ENCODE measurements at places on chromosomes 12 and 14.

GRCh38 chr14:102341566-102341965 lies 21.1 kb downstream of the CINP start:
- DNase-seq: no peak

DNA sequence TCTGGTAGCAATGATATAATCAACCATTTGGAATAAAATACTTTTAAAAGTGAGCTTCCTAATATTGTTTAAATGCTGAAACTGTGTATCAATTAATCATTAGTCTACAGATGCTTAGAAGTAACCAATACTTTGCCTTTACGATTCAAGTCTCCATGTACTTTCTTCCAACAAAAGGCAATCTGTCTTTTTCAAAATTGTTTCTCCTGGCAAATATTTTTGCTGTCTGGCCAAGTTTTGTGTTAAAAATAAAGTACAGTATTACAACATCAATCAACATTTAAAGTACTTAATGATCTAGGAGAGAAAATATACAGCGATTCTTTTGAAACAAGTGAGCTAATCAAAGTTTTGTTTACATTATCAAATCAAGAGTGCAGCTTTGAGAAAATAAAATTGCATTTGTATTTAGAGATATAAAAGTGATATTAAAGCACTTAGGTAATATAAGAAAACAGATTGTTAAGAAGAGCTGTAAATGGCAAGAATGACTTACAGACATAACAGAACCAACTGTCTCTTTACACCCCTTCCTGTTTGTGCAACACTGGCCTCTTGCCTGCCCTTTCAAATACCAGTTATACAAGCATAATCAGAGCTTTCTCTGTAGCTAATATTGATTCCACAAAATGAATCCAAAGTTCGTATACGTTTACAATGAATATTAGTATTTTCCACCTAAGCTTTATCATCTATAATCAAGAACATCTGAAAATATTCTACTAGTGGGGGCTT lies 38.2 kb upstream of the FBLN5 start:
- no peak for DNase-seq

DNA sequence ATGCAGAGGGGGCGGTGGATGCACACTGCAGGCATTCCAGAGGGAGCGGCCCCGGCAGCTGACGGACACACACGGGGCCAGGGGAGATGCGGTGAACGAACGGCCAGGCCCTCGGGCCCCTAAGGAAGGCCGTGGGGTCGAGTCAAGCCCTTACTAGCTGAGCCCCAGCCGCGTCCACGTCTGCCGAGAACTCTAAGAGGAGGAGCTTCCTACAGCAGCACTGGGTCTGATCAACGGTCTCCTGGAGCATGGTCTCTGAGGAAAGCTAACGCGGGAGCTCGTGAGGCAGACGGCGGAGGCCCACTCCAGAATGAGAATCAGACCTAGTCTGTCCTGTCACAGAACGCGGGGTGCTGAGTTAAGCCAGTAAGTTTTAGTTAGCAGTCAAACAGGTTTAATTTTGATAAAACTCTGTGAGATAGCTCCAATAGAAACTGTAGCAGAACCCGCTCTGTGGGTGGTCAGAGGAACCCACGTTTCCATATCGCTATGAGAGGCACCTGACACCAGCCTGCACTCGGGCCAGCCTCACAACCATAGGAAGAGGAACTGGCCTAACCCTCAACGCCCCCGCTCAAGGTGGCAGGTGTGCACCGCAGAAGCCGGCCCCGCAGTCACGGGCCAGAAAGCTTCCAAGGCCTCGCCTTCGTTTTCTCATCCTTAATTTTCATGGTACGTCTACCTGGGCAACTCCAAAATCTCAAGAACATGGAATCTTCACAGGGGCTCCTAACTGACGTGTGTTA lies 55.5 kb downstream of the CDC42BPB start:
- DNase-seq: no peak

- no peak for DNase-seq
Observed at GRCh38 chr12:81797100-81797499, 38.0 kb upstream of the PPFIA2 start.

- DNase-seq: no peak
Observed at GRCh38 chr12:94783862-94784261, 133.5 kb upstream of the TMCC3 start.

- no peak for DNase-seq
Observed at GRCh38 chr14:72525087-72525915, 368.6 kb downstream of the DPF3 start.

- DNase-seq: no peak
Observed at GRCh38 chr12:45981075-45981837, 9.1 kb downstream of the SCAF11 start.

- DNase-seq: no peak
Observed at GRCh38 chr14:77059276-77059915, 30.9 kb upstream of the IRF2BPL start.

GRCh38 chr12:726281-727140 lies 25.9 kb upstream of the WNK1 start:
- no peak for DNase-seq

DNA sequence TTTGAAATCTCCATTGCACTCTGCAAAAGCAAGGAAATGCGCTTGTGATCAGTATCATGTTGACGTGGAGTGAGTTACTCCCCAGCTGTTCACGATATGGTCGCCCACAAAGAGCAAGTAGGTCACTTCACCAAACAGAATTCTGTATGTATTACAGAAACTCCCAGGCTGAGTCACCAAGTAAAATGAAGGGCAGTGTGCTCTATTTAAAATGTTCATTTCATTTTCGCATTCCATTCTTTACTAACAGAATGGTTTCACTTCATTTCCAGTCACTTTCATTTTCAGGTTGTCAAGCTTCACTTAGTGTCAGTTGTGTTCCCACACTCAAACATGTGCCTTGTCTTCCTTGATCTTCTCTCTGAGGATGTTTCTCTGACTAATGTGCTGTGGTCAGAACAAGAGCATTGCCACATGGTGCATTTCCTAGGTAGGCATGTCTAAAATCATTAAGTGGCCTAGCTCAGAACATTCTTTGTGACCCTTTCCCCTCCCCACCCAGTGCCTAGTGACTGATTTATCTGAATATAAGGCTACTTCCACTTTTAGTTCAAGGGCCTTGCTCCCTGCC lies 391.2 kb downstream of the RAD51B start:
- peak; percentile 27 for DNase-seq

GRCh38 chr14:104611881-104612280 lies 7.3 kb upstream of the TMEM179 start:
- no peak for DNase-seq

GRCh38 chr14:68386950-68387779 lies 405.7 kb downstream of the ZFP36L1 start:
- no peak for DNase-seq

- no peak for DNase-seq
Observed at GRCh38 chr14:96135285-96135684, 69.4 kb upstream of the BDKRB2 start.

DNA sequence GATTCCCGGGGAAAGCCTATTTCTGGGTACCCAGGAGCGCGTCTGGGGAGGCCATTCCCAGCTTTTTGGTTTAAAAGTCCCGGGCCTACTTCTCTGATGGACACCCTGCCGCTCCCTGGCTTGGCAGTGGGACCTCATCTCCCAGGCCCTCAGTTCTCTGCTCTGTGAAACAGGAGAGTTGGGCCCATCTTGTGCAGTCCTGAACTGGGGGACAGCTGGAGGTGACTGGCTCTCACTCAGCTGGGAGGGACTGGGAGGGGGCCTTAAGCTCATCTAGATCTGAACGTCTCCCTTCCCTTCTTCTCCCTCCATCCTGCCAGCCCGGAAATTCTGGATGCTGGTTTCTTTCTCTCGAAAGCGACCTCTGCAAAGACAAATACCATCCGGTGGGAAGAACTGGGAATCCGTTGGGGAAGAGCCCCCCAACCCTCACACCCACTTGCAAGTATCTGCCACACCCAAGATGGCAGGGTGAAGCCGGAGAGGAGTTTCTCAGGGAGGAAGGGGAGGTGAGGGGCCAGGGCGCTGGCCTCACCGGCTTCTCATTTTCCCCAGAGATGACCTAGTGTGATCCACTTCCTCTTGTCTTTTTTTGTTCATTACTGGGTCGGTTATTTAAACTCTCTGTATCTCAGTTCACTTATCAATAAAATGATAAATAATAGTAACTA lies 1.4 kb downstream of the RIN3 start:
- no peak for DNase-seq

DNA sequence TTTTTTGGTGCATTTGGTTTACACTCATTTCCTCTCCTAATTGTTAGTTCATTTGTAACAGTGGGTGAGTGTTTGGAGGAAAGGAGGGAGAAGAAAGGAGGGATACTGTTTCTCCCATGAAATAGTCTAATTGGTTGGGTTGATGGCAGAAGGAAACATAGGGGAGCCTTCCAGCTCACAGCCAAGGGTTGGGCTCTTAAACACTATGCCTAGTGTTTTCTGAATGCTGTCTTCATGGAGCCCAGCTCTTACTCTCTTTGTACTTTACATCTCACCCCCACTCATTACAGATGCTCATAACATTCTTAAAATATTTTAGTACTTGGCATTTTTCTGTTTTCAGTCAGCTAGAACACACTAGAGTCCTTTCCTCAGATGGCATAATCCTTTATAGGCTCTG lies 38.2 kb downstream of the BAZ2A start:
- no peak for DNase-seq

DNA sequence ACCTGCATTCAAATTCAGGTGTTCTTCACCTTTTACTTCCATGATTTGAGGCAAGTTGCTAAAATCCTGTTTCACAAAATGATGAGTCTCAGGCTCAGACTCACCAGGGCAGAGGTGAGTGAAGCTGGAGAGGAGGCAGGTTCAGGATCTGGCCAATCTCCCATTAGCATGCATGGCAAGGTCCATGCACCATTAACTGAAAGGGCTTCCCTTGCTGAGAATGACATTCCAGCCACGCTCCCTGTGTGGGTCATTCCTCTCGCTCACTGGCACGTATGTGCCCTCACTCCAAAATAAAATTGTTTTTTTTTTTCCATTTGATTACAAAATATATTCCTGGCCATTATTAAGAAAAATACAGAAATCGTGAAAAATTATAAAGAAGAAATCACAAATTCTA lies 257.6 kb downstream of the C12orf75 start:
- DNase-seq: no peak

DNA sequence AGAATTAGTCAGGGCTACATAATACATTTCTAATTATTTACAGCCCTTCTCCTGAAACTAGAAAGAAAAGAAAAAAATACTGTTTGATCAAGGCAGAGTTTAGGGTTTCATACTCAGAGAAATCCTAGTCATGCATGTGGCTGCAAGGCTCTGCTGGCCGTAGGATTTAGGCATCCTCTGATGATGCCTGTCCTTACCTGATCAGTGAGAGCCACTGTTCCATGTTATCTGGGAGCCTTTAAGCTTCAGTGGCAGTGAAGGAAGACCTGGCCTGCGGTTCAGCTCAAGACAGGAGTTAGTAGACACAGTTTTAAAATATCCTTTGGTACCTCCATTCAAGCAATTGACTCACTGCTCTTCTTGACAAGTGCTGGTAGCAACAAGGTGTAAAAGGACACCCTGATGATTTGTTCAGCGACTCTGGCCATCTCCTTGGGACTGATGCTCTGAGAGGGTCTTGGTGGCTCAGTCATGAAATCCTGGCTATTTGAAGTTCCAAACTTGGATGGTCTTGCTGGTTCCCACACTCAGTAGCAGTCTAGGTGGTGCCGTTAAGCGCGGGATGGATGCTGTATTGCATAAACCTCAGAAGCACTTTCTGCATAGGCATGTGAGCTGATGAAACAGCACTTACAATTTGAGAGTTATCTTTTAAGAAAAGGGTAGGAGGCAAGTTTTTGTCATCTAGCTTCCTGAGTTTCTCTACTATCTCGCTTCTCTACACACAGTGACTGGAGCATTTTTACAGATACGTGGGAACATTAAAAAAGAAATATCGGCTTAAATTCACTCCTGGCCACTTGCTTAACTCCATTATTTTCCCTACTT lies 162.0 kb downstream of the SAMD4A start:
- DNase-seq: no peak

DNA sequence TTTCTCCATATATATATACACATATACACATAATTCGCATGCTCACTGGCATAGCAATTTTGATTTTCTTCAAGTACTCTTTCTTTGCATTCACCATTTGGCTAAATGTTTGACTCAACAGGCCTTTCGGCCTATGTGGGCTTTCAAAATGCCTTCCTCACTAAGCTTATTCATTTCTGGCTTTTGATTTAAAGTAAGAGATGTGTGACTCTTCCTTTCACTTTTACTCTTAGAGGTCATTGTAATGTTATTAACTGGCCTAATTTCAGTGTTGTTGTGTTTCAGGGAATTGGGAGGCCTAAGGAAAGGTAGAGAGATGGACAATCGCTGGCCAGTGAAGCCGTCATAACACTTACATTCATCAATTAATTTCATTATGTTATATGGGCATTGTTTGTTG lies 14.5 kb upstream of the KLRD1 start:
- DNase-seq: no peak

GRCh38 chr12:54933376-54933775 lies 51.2 kb downstream of the TESPA1 start:
- no peak for DNase-seq

DNA sequence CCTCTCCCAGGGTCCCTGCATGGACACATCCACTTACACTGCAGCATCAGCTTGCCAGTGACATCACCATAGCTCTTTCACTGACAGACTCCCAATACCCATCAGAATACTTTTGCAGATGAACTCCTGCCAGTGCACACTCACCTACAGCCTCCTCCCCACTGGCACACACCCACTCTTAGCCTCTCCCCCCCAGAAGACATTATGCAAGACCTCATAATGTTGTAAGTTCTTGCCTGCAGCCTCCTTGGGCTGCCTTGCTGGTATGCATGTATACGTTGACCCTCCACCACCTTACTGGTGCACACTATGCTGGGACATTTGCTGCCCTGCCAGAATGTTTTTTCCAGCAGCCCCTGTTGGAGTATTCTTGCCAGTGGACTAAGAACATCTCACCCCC lies 324.2 kb downstream of the AEBP2 start:
- no peak for DNase-seq

- no peak for DNase-seq
Observed at GRCh38 chr12:1880153-1880845, 38.2 kb downstream of the CACNA2D4 start.

DNA sequence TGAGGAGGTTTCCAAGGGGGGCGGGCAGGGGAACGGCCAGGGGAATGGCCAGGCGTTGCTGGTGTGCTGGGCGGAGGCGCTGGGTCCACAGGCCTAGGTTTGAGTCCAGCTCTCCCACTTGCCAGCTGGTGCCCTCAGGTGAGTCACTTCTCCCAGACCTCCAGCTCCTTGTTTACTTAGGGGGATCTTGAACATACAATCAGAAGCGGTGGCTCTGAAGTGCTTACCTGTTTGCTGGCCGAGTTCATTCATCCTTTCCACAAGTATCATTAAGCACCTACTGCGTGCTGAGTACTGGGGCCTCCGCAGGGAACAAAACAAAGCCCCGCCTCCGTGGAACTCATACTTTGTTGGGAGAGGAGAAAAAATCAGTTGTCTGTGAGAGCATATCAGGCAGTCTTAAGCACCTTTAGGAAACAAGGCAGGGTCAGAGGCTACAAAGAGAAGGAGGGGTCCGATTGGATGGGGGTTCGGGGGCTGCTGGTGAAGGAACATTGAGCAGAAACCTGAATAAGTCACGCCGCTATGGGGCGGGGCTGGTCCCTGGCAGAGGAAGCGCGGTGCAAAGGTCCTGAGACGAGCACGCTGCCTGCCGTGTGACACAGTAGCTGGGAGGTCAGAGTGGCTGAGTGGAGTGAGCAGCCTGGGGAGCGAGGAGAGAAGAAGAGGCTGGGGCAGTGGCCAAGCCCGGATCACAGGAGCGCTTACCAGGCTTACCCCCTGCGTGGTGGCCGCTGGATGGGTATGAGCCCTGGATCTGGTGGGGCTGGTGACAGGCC lies 15.1 kb downstream of the MVK start:
- no peak for DNase-seq

All from hematopoietic multipotent progenitor cell treated with erythropoietin and hydrocortisone succinate and interleukin-3 and kit ligand, for 17 days (in vitro differentiated cells).